Large intestine (tissue), 12 donors: ENCODE measurements at places on chromosomes 7 and 10. TPM values are rescaled to one million over a fixed set of nuclear protein-coding genes. Genes with fewer than 3 reads are reported as not detected.

The SSC4D gene
- 1.2 TPM for polyA plus RNA-seq

The CFAP43 gene
- 5.6 TPM for polyA plus RNA-seq

The PRPS1L1 gene
- polyA plus RNA-seq = not detected

The MEOX2 gene
- 3.3 TPM for polyA plus RNA-seq

The CYP3A4 gene
- polyA plus RNA-seq = 14.3 TPM

The PRLHR gene
- 1.1 TPM for polyA plus RNA-seq

The ANKRD1 gene
- polyA plus RNA-seq = 0.06 TPM

The GALNT17 gene
- 2.7 TPM for polyA plus RNA-seq

The LHFPL3 gene
- polyA plus RNA-seq = 8.4 TPM

The PAXIP1 gene
- polyA plus RNA-seq = 13.9 TPM

The ZNF503 gene
- 17.8 TPM for polyA plus RNA-seq

The SH2D4B gene
- polyA plus RNA-seq = 0.01 TPM

The KDM7A gene
- 17.3 TPM for polyA plus RNA-seq

The SPDYE2B gene
- polyA plus RNA-seq = 1.0 TPM

The GTF2I gene
- polyA plus RNA-seq = 195 TPM

The OPALIN gene
- polyA plus RNA-seq = not detected

The FFAR4 gene
- polyA plus RNA-seq = 0.51 TPM

The TMEM120A gene
- 61.0 TPM for polyA plus RNA-seq

The NDUFA5 gene
- polyA plus RNA-seq = 155 TPM

The ELAPOR2 gene
- 8.2 TPM for polyA plus RNA-seq

The ATP5MK gene
- 290 TPM for polyA plus RNA-seq

The FANK1 gene
- polyA plus RNA-seq = 5.0 TPM

The CARD11 gene
- 4.8 TPM for polyA plus RNA-seq

The ABCB4 gene
- 1.0 TPM for polyA plus RNA-seq

The DPCD gene
- 17.4 TPM for polyA plus RNA-seq

The MINDY3 gene
- 28.3 TPM for polyA plus RNA-seq

The DCLRE1A gene
- 8.3 TPM for polyA plus RNA-seq

The CFAP69 gene
- 8.1 TPM for polyA plus RNA-seq

The ZNF488 gene
- polyA plus RNA-seq = 2.2 TPM

The GSTO2 gene
- polyA plus RNA-seq = 35.7 TPM

The DDX50 gene
- polyA plus RNA-seq = 37.0 TPM

The KAZALD1 gene
- 29.0 TPM for polyA plus RNA-seq

The HOXA13 gene
- polyA plus RNA-seq = not detected

The SLC29A4 gene
- 22.7 TPM for polyA plus RNA-seq

The KEL gene
- 181 TPM for polyA plus RNA-seq

The SHH gene
- polyA plus RNA-seq = 7.5 TPM

The CLCN1 gene
- polyA plus RNA-seq = 1.6 TPM

The GPR37 gene
- 2.2 TPM for polyA plus RNA-seq

The UCMA gene
- not detected for polyA plus RNA-seq
